NCI-H1417 treated with DMSO at 0.1 percent for 48 hours (cell line): ENCODE measurements at places on chromosomes 12 and 14.
A peak's percentile ranks its signal among the peaks of the same experiment; 100 is the strongest.

GRCh38 chr12:55673638-55674037, 34.1 kb downstream of the ITGA7 start:
- DNase-seq = no peak

DNA sequence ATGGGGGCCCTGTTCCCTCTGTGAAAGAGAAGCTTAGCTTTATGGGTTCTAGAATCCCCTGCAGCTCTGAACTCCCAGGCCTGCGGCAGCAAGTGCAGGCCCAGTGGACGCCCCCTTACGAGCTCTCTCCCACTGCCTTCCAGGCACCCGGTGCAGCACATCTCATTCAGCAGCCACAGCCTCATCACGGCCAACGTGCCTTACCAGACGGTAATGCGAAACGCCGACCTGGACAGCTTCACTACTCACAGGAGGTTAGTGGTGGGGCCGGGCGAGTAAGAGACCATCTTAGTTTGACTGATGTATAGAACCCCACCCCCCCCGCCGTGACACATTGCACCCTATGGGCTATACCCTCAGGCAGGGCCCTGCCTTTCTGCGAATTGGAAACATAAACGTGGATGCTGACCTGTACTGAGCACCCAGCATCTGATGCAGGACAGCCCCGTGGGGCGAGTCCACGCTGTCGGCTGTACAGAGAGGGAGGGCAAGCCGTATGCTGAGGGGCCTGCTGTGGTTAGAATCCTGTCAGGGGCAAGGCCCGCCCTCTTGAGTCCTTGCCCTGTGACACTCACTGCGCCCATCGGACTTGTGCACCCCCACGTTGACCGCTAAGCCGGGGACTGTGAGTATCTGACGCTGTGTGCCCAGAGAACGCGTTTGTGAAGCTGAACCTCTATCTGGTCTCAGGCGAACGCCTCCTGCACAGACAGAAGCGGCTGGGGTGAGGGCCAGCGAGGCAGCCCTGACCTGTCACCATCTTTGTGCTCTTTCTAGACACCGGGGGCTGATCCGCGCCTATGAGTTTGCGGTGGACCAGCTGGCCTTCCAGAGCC, 71.7 kb downstream of the TESC start:
- DNase-seq = no peak

DNA sequence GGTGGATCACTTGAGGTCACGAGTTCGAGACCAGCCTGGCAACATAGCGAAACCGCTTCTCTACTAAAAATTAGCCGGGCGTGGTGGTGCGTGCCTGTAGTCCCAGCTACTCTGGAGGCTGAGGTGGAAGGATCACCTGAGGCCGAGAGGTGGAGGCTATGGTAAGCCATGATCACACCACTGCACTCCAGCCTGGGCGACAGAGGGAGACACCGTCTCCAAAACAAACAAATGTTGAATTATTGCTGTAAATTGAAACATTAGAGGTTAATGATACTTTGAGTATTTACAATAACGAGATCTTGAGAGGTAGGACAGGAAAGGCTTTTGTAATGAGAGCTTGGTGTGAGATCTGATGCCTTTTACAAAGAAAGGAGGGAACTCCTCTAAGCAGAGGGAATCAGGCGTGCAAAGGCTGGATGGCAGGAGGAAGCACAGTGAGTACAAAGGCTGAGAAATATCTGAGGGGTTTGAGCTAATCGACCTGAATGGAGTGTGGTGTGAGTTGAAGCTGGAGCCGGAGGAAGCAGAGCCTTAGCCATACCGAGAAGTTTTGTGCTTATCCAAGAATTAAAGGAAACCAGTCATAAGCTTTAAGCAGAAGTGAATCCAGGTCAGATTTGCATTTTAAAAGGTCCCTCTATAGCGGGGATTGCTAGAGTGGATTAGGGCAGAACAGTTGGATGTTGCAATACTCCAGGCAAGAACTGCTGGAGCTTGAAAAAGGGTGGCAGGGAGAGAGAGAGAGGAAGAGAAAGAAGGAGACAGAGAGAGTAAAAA, 1.1 kb downstream of the RHNO1 start:
- DNase-seq = peak; percentile 37

DNA sequence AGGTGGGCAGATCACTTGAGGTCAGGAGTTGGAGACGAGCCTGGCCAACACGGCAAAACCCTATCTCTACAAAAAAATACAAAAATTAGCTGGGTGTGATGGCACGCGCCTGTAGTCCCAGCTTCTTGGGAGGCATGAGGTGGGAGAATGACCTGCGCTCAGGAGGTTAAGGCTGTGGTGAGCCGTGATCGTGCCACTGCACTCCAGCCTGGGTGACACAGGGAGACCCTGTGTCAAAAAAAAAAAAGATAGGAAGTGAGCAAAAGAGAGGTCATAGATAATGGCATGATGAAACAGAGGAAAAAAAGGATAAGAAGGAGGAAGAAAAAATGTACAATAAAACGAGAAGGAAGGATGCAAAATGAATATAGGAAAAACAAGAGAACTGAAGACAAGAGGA, 159.5 kb downstream of the ETV6 start:
- no peak for DNase-seq

DNA sequence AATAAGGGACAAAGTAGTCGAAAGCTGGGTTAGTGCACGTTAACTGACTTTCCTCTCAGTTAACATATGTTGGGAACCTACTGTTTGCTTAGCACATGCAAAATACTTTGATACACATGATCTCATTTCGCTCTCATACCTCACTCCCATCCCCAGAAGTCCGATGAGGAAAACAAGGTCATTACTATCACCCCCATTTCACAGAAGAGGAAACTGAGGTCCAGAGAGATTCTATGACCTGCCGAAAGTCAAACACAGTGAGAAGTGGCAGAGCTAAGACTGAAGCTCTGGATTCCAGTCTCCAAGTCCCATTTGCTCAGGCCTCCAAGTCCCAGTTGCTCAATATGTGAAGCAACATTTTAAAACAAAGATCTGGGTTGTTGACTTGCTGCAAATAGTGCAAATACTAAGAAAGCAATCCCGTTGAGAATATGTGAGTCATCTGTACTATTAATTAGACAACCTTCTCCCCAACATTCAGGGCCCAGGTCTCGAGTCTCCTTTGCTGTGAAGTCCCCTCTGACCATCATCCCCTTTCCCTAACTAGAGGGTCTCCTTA, 170.6 kb upstream of the PWP1 start:
- no peak for DNase-seq

- DNase-seq = no peak
These were observed 48.6 kb downstream of the VEZT start for GRCh38 chr12:95266254-95266653.

GRCh38 chr12:129530984-129531383, 372.8 kb downstream of the TMEM132D start:
- DNase-seq = no peak

DNA sequence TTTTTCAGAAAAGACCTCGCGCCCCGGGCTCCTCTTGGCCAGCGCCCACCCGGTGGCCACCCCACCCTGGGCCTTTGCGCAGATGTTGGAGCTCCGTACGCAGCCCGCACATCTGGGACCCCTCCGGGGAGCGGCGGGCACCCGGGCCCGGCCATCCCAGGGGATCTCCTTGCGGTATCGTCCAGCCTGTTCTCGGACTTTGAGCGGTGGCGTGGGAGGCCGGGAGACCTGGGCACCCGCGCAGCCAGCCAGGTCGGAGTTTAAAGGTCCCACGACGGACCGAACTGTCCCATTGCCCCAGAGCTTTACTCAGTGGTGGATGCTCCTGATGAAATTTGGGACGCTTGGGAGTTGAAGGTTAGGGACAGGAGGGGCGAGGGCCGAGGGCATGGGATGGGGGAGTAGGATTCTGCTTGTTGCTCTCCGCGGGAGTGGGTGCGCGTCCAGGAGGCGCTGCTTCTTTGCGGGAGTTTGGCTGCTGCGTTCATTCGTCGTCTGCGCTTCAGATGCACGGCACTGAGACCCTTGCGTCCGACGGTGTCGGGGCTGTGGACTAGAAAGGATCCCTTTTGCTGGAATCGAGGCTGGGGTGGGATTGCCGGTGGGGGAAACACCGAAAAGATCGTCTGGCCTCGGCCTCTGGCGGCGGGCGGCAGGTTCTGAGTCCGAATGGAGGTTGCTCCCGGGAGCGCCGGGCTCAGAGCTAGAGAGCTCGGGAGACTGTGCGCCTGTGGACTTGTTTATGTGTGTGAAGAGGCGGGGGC, 1.4 kb downstream of the NTF3 start:
- DNase-seq = no peak

GRCh38 chr12:67645126-67645525, 3.4 kb upstream of the DYRK2 start:
- DNase-seq = no peak

DNA sequence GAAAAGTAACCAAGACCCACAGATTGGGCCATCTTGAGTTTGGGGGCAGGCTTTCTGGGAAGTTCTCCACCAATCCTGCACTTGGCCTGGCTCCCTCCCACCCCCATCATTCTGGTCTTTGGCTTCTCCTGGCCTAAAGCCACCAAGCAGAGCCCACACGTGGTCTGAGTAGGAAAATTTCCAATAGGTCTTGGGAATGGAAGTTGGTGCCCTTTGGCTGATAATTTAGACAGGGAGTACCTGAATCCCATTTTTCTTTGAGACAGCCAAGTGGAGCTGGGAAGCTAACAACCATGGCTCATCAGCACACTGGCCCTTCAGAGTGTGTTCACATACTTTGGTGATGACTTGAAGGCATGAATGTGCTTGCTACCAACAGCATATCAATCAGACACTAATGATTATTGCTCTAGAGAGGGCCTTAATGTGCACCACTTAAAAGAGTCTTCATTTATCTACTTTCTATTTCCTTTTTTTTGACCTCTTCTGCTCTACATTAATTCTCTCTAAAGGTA, 156.0 kb downstream of the EGLN3 start:
- DNase-seq = no peak

DNA sequence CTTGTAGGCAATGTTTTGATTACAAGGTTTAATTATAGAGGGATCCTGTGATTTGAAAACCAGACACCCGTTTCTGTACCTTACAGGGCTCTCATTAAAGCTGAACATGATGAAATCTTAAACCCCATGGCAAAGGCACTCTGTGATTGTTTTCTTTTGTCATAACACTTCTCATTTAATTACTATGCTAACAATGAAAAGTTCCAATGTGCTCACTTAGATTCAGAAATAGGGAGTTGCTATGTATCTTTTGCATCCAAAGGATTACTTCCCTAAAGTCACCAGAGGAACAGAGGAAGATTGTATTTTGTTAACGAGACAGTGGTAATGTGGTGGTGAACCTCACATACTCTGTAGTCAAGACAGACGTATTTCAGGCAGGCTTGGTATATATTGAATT, 81.5 kb upstream of the MYF6 start:
- DNase-seq = no peak

- DNase-seq = no peak
These were observed 100.7 kb downstream of the ARF6 start for GRCh38 chr14:49993565-49993964.

DNA sequence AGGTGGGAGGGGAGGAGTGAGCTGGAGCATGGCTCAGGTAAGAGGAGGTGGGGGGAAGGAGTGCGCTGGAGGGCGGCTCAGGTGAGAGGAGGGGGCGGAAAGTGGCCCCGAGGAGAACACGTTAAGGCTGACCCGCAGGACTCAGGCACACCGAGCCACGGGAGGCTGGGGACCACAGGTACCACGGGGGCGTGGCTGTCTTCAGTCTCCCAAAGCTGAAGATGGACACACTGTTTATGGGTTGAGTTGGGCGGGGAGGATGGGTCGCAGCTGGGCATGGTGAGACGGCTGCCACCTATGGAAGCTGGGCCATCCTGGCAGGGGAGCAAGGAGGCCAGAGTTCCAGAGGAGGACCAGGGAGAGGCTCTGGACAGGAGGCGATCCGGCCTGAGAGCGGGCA, 23.5 kb downstream of the UBR7 start:
- DNase-seq = no peak

DNA sequence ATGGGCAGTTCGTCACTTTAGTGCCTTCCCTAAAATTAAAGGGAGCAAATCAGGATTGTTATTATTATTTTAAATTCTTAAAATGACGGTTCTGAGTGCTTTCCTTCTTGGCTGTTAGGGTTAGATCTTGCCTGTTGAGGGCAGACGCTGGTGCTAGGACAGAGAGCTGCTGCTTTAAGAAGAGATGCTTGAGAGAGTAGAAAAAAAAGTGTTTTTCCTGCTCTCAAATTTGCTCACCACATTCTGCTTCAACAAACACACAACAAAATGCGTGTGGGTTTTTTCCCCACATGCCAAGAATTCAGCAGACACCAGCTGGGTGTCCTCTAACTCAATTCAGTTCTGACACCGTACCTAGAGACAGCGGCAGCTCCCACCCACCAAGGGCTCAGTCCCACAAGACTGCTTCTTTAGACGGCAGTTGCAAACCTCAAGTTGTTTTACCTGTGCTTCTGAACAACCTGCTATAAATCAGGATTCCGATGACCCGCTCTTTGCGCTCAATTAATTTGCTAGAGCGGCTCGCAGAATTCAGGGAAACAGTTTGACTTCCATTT, 75.8 kb upstream of the RIN3 start:
- no peak for DNase-seq

- no peak for DNase-seq
These were observed 237.1 kb downstream of the SLC41A2 start for GRCh38 chr12:104721039-104721405.

- DNase-seq = no peak
These were observed 59.9 kb downstream of the TRAFD1 start for GRCh38 chr12:112185093-112185923.

GRCh38 chr12:40752011-40752410, 59.8 kb downstream of the CNTN1 start:
- no peak for DNase-seq

DNA sequence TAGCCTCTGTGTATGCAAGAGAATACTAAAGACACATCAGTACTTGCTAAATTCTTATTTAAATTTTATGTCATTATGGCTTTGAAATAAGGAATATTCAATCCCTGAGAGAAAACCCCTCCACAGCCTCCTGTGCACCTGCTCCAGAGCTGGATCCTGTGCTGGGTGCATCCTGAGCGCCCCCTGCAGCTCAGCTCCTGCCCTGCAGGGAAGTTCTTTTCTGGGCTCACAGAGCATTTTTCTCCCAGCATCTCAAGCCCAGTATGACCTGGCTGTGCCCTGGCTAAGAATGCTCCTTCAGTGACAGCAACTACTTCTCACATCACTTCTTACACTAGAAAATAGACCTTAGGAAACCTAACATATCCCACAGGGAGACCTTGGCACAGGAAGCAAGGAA, 1211.7 kb downstream of the TMEM121 start:
- DNase-seq = no peak

DNA sequence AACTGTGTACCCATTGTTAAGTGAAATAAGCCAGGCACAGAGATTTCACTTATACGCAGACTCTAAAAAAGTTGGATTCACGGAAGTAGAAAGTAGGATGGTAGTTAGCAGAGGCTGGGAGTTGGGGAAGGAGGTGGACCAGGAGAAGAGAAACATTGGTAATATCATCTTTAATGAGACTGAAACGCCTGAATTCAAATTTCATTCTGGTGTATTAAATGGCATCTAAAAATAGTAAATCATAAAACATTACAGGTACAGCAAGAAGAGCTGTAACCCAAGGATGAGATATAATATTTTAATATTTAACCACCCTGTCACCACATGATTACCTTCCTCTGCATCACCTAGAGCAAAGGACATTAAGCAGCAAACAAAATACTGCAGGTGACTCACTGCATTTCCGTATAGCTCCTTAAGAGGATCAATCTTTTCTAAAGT, 99.4 kb downstream of the EPS8 start:
- no peak for DNase-seq

- peak; percentile 65 for DNase-seq
These were observed 72.4 kb downstream of the TTC9 start for GRCh38 chr14:70714055-70714550.
